ENCODE measurements at places on chromosomes 12 and 14.
A peak's percentile ranks its signal among the peaks of the same experiment; 100 is the strongest.

DNA sequence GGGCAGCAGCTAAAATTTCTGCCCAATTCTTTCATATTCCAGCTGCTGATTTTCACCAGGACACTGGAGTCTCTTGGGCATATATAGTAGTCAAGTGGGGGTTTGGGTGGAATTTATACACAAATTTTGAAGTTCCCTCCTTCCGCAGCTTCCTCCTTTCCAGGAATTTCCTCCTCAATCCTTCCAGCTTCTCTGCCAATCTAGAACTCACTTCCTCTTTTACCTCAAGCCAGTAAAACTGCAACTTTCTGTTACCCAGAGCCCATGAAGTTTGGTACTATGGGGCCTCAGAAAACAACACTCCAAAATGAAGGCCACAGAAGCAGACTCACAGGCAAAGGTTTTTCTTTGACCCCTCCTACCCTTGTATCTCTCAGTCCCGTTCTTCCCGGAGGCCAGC is 51.7 kb upstream of the G2E3 start:
- no peak for DNase-seq

- no peak for DNase-seq
Measured at GRCh38 chr12:53624956-53625355, 1.2 kb downstream of the ATF7 start.

DNA sequence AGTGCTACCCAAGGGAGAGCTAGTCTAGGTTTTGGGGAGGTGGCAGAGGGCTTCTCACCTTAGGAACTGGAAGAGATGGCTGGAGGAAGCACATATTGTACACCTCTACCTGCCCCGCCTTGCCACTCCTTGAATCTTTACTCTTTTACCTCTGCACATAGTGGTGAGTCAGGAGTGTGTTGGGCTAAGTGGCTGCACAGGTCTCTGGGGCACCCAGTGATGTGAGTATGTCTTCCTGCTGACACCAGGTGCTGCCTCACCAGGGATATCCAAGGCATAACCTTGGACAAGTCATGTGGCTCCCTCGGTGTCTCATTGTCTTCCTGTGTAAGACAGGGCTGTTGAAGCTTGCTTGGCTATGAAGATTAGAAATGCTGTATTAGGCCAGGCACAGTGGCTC is 19.8 kb upstream of the CABP1 start:
- no peak for DNase-seq

- no peak for DNase-seq
Measured at GRCh38 chr12:114018669-114019068, 52.5 kb upstream of the RBM19 start.

GRCh38 chr14:68981539-68981976 is 2.5 kb upstream of the ACTN1 start:
- no peak for DNase-seq

DNA sequence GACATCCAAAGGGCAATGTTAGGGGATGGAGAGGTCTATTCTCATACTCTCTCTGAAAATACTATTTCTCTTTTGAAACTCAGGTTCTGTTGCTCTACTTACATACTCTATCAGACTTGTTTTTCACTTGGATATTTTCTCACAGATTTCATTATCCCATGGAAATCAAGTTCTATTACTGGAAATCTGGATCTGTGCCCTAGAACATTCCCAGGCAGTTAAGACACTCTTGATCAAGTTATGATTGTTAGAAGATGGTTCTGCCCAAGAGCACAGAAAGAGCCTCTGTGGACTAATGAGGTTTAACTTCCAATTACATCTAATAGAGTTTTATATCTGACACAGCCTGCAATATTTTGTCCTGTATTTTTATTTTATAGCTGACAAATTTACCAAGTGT is 591.0 kb upstream of the ATP2B1 start:
- DNase-seq = no peak

GRCh38 chr12:32444895-32445294 is 45.5 kb downstream of the FGD4 start:
- DNase-seq = no peak

- DNase-seq = no peak
Measured at GRCh38 chr12:121653999-121654398, 15.5 kb downstream of the MORN3 start.

GRCh38 chr12:104190641-104191176 is 24.9 kb upstream of the TXNRD1 start:
- DNase-seq = no peak

DNA sequence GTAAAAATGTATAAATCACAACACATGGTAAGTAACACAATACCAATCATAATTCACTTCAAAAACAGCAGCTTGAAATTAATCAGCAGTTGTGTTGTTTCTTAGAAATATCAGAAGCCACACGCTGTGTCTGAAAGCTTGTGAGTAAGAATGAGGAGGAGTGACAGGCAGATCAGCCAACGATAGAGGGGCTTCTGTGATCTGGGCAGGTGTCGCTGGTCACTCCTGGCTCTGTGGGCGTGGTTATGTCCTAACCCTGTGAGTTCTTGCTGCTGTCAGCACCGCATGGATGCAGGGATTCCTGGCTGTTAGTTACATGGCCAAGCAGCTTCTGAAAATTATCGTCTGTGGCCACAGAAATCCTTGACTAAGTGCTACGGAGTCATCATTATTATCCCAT is 123.4 kb downstream of the SLC25A47 start:
- DNase-seq = no peak

DNA sequence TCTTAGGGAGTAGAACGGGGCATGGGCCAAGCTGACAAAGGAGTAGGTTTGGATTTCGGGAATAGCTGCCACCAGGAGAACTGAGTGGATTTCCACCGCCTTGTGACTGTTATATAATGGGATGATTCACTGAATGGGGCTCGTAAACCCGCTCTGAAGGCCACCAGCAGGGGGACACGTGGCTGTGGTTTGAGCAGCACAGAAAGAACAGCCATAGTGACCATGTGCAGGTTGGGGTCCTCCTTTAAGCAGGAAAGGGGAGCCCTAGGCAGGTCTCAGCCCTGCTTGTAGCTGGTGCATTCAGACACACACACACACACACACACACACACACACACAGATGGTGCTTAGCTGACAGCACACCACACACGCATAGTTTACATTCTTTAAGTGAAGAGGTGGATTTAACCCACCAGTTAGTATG is 8.6 kb upstream of the ASB2 start:
- DNase-seq = no peak

GRCh38 chr14:51430633-51431032 is 190.6 kb downstream of the TMX1 start:
- DNase-seq = no peak

GRCh38 chr14:79551523-79551922 is 659.8 kb downstream of the DIO2 start:
- no peak for DNase-seq

GRCh38 chr14:94080621-94081385 is at the start of the genes DDX24 and IFI27L1:
Gene DDX24 (minus strand): TSS chr14:94081202. CDS start chr14:94079742, 1,460 bp downstream.
Gene IFI27L1 (plus strand): TSS chr14:94081310. CDS start chr14:94096938, 15,628 bp downstream.
- DNase-seq = peak; percentile 90

- DNase-seq = no peak
Measured at GRCh38 chr12:119157978-119158377, 20.8 kb upstream of the HSPB8 start.

GRCh38 chr14:104184911-104185499 is 46.6 kb downstream of the KIF26A start:
- DNase-seq = no peak

GRCh38 chr14:34643361-34643760 is 13.4 kb upstream of the SNX6 start:
- DNase-seq = no peak

GRCh38 chr14:64971943-64972791 is at the start of gene RAB15:
Gene RAB15 (minus strand): TSS chr14:64972336. CDS start chr14:64972076, 260 bp downstream.
- no peak for DNase-seq

DNA sequence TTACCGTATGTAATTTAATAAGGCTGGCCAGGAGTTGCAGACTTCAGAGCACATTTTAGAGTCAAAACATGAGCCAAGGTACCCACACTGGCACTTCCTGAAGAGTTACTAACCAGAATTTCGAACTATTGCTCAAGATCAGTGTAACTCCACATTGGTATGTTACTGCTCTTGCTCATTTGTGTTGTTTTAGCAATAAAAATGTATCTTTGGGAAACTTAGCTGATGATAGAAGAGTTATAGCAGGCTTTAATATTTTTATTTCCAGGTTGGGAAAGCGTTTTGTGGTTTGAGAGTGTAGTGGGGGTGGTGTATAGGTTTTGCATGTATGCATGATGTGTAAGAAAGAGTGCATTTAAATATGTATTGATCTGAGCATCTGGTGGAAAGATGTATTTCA is 96.6 kb downstream of the SCN8A start:
- no peak for DNase-seq

- no peak for DNase-seq
Measured at GRCh38 chr14:34722723-34723545, 8.5 kb upstream of the CFL2 start.

DNA sequence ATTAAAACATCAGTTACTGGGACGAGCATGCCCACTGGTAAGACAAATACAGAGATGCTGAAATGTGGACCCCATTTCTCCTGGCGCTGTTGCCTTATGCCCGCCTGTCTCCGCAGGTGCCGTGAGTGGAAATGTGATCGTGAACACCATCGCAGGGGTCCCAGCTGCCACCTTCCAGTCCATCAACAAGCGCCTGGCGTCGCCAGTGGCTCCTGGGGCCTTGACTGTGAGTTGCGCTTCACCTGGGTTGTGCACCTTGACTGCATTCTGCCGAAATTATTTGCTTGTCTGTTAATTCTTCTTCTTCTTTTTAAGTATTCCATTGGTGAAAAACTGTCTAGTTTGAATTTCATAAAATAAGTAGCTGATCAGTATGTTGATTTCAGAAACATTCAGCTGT is 89.1 kb downstream of the DDX51 start:
- DNase-seq = no peak

DNA sequence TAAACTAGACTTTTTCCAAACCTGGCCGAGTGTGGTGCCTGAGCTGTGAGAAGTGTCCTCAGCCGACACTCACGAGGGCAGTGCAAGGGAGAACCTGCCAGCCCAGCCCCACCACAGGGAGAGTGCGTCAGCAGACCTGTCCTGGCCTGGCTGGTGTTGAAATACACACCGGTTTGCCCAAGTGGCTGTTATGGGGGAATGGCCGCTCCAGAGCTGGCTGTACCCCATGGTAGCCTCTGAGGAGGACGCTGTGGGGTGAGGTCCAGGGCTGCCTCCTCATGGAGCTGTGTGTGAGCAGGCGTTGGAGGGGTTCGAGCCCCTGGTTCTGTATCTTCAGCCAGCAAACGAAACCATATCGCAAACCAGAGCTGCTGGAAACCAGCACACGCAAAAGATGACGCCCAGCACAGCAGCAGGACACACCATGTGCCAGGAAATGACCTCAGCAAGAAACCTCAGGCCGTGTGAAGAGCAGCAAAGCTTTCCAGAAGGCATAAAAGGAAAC is 9.4 kb downstream of the ANKRD9 start:
- DNase-seq = no peak

GRCh38 chr14:91732859-91733477 is 1.1 kb upstream of the CATSPERB start:
- DNase-seq = no peak

- DNase-seq = no peak
Measured at GRCh38 chr14:104923640-104924420, 849 bp upstream of the PLD4 start.

GRCh38 chr14:70666361-70666686 is 24.6 kb downstream of the TTC9 start:
- no peak for DNase-seq

- DNase-seq = no peak
Measured at GRCh38 chr12:52400906-52401305, 5.2 kb downstream of the KRT82 start.

GRCh38 chr12:26845984-26846383 is 13.0 kb upstream of the ITPR2 start:
- DNase-seq = no peak

DNA sequence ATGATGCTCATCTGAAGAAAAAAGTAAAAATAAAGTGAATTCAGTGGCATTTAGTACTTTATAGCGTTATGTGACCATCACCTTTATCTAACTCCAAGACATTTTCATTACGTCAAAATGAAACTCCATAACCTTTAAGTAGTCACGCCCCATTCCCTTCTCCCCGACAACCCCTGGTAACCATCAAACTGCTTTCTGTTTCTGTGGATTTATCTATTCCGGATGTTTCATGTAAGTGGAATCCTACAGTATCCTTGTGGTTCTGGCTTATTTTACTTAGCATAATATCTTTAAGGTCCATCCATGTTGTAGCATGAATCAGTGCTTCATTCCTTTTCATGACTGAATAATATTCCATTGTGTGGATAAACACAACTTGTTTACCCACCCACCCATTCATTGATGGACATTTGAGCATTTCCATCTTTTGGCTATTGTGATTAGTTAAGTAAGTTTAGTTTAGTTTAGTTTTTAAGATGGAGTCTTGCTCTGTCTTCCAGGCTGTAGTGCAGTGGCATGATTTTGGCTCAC is 18.5 kb upstream of the MAP1LC3B2 start:
- DNase-seq = no peak

DNA sequence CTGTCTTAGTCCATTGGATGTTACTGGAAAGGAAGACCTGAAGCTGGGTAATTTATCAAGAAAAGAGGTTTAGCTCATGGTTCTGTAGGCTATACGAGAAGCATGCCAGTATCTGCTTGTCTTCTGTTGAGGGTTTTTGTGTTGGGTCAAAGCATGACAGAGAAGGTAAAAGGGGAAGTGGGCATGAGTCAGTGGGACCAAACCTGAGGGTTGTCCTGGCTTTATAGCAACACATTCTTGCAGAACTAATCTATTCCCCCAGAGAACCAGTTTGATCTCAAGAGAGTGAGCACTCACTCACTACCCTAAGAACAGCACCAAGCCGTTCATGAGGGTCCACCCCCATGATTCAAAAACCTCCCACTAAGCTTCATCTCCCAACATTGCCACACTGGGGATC is 19.0 kb upstream of the KRAS start:
- no peak for DNase-seq

GRCh38 chr14:68285421-68286179 is 466.0 kb downstream of the RAD51B start:
- peak; percentile 27 for DNase-seq

DNA sequence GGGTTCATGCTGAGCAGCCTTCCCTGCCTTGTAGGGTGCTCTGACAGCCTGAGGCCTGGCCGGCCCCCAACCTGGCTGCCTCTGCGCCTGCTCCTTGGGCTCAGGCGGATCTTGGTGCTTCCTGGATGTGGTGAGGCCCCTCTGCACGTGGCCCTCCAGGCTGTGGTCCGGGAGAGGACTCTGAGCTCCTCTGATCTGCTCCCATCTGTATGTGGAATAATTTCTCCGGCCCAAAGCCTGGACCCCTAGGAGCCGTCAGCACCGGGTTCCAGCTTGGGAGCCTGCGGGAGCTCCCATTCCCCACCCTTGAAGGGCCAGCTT is 21.3 kb upstream of the EIF2B2 start:
- DNase-seq = no peak

- DNase-seq = no peak
Measured at GRCh38 chr12:68190301-68190700, 30.8 kb upstream of the IFNG start.

- DNase-seq = no peak
Measured at GRCh38 chr12:50778663-50779590, 15.0 kb downstream of the ATF1 start.

DNA sequence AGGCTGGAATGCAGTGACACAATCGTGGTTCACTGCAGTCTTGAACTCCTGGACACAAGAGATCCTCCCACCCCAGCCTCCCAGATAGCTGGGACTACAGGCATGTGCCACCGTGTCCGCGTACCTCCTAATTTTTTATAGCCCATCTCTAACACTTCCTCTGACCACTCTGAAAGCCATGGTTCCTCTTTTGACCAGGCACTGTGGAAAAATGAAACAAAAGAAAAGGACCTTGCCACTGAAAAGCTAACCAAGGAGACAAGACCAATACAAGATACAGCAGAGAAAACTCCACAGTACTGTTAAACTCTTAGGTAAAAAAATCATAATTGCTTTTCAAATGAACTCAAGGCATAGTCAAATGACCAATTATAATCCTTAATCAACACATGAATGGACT is 233.3 kb downstream of the NEDD1 start:
- no peak for DNase-seq

Measured in stimulated activated CD4-positive, alpha-beta T cell treated with anti-CD3 and anti-CD28 coated beads, Interleukin-1b, Interleukin-23, amount 100 ng/mL, for 1 hour (primary cell).